Activated CD8-positive, alpha-beta memory T cell treated with anti-CD3 and anti-CD28 coated beads for 1 hour (primary cell): ENCODE measurements at places on chromosomes 12 and 14.

DNA sequence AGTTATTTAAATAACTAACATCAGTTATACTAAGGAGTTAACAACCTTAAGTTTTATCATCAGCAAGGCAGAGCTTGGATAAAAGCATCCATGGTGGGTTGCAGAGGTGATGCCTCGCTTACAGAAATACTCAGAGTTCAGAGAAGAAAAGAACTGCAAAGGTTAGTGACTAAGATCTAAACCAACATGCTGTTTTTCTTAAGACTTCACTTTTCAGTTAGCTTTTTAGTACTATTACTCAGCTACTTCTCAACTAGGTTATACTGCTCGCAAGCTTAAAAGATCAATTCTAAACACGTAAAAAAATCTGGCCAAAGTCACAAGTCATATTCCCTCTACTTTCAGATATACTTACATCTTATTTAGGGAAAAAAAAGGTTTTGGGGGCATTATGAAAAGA lies 2.8 kb downstream of the PPP1CC start:
- DNase-seq = no peak

GRCh38 chr12:51752234-51752889 lies 96.2 kb downstream of the FIGNL2 start:
- no peak for DNase-seq

DNA sequence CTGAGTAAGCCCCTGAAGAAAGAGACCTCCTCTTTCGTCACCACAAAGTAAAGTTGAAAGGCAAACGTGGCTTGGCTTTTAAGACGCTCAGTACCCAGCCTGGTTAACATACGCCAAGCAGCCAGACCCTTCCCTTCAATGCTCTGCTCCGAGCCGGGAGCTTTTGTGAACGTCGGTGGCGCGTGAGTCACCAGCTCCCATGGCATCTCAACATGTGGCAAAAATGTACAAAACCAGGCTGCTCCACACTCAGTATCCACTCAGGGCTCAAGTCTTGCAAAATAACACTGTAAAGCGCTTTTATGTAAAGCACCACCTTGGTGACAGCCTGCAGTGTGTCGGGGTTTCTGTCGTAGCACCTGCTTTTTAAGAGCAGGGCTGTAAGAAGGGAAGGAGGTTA lies 89.0 kb downstream of the SETD3 start:
- DNase-seq = no peak

DNA sequence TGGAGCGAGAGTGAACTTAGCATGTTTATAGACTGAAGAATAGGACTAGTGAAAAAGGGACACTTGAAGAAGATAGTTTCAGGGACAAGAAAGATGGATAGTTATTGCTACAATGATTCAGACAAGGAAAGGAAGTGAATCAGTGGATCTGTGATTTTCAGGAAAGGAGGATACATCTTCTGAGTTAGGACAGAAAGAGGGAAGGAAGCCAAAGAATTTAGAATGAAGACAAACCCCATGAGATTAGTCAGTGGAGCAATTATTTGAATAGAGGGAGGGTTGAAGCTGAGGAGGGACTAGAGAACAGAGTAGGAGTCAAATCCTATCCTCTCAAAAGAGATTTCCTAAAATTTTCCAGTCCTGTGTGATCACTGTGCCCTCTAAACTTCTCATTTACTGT lies 282.7 kb downstream of the AKAP6 start:
- DNase-seq = no peak

GRCh38 chr12:83477696-83478095 lies 791.0 kb downstream of the TMTC2 start:
- DNase-seq = no peak

- DNase-seq = no peak
These were observed 124.9 kb upstream of the BTG1 start for GRCh38 chr12:92270521-92270920.

DNA sequence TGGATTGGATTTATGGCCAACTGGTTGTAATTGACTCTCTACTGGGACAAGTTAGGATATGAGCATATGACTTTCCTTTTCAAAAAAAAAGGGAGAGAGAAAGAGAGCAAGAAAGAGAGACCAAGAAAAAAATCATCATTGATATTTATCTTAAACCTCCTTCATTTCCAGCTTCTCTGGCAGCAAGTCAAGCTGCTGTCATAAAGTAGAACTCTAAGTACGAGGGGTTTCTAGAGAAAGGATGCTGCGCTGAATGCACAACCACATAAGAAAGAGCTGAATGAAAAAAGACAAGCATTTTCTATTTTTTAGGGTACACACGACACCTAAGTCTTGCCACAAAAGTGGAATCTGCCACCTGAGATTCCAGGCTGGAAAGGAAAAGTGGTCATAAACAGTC lies 182.6 kb downstream of the SLC25A21 start:
- no peak for DNase-seq

DNA sequence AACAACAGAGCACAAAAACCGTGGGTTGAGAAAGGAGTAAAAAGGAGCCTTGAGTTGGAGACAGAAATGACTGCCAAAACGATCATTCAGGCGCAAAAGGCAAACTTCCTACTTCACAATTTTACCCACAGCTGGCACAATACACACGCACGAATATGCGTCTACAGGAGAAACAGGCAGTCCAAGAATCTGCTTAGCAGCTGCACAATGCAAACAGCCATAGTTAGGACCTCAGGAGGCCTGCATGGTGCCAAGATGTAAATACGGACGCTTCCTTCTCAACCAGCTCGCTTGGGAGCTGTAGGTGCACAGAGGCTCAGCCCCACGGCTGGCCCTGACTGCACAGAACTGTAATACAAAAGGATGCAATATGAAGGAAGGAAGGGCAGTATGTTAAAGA lies 250.1 kb upstream of the CAND1 start:
- DNase-seq = no peak
